Stimulated activated CD8-positive, alpha-beta memory T cell treated with anti-CD3 and anti-CD28 coated beads, Interleukin-2, amount 100 ng/mL, for 1 hour (primary cell): ENCODE measurements at places on chromosomes 11 and 22.

DNA sequence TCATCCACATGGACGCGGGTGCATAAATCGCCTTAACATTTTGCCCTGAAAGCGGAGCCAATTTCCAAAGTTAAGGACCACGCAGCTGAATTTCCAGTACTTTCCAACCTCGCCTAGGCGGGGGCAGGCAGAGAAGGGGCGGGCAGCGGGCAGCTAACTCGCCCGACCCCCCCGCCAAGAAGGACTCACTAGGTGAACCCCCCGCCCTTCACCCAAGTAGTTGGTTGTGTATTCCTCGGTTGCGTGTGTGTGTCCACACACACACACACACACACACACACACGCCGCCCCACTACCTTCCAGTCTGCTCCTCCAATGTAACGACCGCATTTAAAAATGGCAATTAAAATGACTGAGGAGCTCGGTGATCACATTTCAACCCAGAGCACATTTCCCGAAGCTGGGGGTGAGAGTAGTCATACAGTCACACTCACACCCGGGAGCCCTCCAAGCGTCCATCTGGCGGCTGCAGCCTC lies 1.4 kb downstream of the TENM4 start:
- no peak for DNase-seq

- no peak for DNase-seq
Measured at GRCh38 chr11:10113852-10114251, 180.2 kb downstream of the SBF2 start.

- no peak for DNase-seq
Measured at GRCh38 chr22:49674479-49675050, 153.1 kb downstream of the BRD1 start.

DNA sequence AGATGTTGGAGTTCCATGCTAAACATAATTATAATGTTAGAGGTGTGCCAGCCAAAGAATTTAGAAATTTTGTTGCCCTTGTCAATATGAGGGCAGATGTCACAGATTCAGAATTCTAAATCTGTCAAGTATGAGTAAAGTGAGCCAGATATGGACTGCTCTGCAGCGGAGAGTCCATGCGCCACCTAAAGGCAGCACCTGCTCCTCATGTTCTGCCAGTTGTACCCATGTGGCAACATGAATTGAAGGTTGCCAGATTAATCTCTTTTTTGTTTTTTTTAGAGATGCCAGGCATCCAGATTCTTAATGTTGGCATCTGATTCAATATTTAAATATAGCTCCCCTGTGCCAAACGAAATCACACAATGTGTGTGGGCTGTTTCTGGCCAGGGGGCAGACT lies 678.6 kb upstream of the ANO5 start:
- no peak for DNase-seq

GRCh38 chr11:27179334-27179733 lies 138.7 kb downstream of the BBOX1 start:
- DNase-seq, result no peak

GRCh38 chr11:9886595-9886994 lies 222.7 kb downstream of the SWAP70 start:
- DNase-seq, result no peak

- DNase-seq, result no peak
Measured at GRCh38 chr22:17807578-17808410, 33.5 kb upstream of the BID start.

GRCh38 chr11:24872651-24873311 lies 375.9 kb downstream of the LUZP2 start:
- no peak for DNase-seq

- no peak for DNase-seq
Measured at GRCh38 chr22:33512908-33513307, 407.4 kb downstream of the LARGE1 start.

- no peak for DNase-seq
Measured at GRCh38 chr22:47067321-47067890, 305.0 kb downstream of the TBC1D22A start.

DNA sequence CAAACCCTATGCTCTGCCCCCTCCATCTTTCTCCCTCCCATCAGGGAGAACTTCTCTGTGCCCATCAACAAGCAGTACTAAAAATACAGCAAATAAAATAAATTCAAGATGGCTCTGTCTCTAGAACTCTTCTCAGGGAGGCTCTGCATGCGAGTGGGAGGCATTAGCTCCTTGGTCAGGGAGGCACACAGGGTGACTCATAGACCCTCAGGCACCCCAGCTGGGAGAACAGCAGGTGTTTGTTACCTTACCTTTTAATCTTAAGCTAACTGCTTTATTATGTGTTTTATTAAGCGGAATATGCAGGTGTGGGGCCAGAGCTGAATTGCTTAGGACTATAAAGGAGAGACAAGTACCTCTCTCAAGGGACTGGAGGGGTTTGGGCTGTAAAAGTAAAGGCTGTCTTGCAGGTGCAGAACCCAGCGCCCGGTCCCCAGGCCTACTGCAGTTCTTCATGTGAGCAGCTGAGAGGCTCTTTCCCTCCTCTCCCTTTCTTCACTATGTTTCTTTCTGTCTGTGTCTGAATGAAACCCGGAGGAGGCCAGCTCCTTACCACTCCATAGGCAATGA lies 20.8 kb downstream of the CSNK2A3 start:
- no peak for DNase-seq

DNA sequence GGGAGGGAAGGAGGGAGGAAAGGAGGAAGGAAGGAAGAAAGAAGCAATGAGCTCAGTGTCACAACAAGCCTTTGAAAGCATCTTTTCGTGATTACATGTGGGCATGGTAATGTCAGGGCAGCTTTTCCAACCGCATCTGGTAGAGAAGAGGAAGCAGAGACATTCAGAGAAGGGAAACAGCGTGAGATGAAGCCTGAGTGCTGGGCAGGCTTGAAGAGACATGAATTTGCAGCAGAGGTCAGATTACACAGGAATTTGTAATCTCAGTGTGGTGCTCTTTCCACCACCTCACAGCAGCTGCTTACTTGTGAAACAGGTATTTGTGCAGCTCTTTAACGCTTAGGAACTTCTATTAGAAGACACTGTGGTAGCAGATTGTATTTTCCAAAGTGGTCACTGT lies 289.5 kb upstream of the C11orf87 start:
- no peak for DNase-seq

GRCh38 chr11:48019217-48019584 lies 38.8 kb downstream of the PTPRJ start:
- no peak for DNase-seq

GRCh38 chr11:35390737-35391682 lies 28.3 kb downstream of the SLC1A2 start:
- no peak for DNase-seq

DNA sequence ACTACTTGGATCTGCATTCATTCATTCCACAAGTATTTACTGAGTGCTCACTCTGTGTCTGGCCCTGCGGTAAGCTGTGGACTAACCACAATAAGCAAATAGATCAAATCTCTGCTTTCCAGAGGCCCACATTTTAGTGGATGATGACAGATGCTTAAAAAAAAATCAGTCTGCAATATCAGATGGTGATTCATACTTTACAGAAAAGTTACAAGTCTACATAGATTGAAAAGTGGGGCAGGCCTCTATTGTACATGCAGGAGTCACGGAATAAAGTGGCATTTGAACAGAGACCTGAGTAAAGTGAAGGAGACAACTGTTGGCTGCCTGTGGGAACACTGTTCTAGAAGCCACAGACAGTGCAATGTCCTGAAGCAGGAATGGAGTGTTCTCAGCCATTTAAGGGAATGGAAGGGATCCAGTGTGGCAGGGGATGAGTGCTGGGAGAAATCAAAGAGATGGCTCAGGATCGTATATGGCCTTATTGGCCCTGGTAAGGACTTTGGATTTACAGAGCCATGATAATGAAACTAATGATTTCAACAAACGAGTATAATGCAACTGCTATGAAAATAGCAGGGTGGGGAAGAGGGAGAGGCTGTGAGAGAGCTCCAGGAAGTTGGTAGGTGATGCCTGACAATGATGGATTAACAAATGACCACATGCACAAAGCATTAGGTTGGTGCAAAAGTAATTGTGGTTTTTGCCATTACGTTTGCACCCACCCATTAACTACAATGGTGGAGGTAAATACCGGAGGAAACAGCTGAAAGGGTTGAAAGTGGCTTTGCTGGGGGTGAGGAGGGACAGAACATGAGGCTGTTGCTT lies 31.1 kb downstream of the TMEM45B start:
- no peak for DNase-seq

DNA sequence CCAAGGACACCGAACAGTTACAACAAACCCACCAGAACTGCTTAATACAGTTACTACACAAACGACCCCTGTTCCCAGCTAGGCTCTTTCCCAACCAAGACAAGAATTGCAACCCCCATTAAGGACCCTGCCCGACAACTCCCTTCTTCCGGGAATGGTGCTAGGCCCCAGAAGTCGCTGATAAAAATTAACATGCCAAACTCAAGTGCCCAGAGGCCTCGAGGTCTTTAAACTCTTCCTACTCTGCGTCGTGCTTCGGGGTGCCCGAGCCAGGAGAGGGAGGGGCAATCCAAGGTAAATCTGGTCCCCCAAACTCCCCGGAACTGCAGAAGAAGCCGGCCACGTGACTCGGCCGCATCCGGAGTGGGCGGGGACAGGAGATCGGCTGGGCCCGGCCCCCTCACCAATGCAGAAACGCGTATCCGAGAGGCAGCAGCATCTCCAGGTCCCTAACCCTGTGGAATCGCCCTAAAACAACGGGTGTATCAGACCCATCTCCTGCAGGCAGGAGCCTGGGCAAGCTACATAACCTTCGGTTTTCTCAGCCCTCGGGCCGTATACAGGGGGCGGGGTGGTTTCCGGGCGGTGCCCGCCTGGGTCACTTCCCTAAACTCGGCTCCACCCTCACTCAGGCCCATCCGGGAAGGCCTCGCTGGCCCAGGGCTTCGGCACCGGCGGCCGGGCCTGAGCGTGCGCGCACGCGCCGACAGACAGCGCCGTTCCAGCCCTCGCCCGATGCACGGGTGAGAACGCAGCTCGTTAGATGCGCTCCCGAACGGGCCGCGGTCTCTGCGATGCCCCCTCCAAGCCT lies 1.1 kb downstream of the CFL1 start:
- DNase-seq, result peak; percentile 73

- DNase-seq, result no peak
Measured at GRCh38 chr22:44519886-44520285, 21.9 kb upstream of the RTL6 start.

GRCh38 chr11:110339456-110340250 lies 43.2 kb upstream of the RDX start:
- DNase-seq, result no peak

- no peak for DNase-seq
Measured at GRCh38 chr11:117303101-117303500, 12.0 kb downstream of the BACE1-AS start.

DNA sequence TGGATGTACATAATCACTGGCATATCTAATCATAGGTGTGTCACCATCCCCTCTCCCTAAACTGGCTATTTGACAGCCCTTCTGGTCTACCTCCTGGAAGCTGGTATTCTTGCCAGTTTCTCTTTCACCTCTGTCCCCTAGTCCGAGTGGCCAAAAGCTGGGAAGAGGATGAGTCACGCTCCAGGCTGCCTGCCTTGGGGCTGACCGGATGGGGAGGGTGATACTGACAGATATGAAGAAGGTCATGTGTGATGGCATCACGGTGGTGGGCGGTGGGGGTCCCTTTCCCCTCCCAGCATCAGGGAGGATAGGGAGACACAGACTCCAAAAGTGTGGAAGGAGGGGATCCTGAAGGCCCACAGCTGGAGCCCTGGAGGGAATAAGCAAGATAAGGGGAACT lies 4.8 kb downstream of the OAF start:
- no peak for DNase-seq

- DNase-seq, result no peak
Measured at GRCh38 chr11:88404932-88405710, 67.6 kb upstream of the CTSC start.

GRCh38 chr11:1153951-1154493 lies 3.7 kb upstream of the MUC5AC start:
- DNase-seq, result no peak

GRCh38 chr11:43947003-43947500 lies 4.6 kb downstream of the C11orf96 start:
- DNase-seq, result no peak

DNA sequence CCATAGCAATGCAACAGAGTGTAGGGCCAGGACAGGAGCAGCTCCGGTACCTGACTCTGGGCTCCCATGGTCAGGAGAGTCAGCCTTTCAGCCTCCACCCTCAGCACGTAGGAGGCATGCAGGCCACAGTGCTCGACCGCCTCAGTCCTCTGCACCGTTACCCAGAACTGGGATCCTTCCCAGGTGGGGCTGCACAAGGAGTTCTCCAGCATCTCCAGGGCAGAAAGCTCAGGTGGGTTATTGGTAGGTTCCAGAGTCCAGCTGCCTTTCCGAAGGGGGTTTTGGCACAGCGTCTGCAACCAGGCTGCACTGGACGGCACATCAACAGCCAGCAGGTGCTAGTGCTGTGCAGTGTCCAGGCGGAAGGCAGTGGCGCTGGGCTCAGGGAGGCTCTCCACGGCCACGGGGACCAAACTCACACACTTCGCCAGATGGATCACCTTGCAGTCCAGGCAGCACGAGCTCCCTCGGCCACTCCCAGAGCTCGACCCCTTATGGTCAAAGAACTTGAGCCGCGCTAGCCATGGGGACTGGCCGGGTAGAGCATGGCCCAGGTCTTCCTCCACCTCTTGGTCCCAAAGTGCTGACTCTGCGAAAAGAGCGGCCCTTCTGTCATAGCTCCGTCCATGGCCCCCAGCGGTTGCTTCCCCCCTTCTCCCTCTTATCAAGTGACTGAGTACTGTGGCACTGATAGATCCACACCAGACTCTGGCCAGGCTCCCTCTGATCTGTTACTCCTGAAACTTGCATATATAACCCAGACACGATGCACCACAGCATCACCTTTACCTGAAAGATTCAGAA lies 6.9 kb upstream of the PHOX2A start:
- DNase-seq, result no peak

- DNase-seq, result no peak
Measured at GRCh38 chr11:116576526-116576925, 196.3 kb downstream of the BUD13 start.

GRCh38 chr22:48305726-48306235 lies 1521.9 kb downstream of the BRD1 start:
- no peak for DNase-seq

DNA sequence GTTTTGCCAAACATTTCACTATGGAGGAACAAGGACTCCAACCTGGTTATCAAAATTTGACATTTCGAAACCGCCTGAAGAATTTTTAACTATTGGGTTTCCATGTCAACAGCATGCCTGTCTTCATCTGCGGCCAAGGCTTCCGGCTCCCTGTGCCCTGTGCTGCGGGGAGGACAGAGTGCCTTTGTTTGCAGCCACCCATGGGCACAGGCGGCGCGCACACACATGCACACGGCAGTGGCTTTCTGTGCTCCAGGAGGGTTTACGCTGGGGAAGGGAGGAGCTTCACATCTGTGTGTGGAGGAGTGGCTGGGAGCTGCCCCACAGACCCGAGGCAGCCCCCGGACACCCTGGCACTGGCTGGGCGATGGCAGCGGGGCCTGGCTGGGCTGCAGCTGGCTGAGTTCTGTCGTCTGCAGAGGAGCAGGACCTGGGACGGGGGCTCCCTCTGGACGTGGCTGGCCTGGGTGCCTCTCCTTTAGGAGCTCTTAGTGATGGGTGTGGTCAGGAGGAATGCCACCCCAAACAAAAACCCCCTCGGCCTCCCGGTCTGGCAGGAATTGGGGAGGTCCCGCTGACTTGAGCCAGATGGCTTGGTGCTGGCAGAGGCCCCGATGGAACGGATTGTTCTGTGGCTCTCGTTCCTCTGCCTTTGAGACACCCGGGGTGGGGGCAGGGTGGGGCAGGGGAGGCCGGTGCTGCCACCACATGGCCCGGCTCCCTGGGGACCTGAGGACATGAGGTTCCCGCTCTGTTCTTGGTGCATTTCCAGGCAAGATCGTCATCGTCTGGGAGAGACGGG lies 1290.9 kb downstream of the BRD1 start:
- DNase-seq, result no peak
